ENCODE measurements at places on chromosomes 2 and 18. TPM values are rescaled to one million over a fixed set of nuclear protein-coding genes. Genes with fewer than 3 reads are reported as not detected.

- DNase-seq: no peak
These were observed 56.9 kb upstream of the SDC1 start for GRCh38 chr2:20281876-20282275.

GRCh38 chr2:232296776-232297525, 81.6 kb upstream of the ALPP start:
- DNase-seq: no peak

DNA sequence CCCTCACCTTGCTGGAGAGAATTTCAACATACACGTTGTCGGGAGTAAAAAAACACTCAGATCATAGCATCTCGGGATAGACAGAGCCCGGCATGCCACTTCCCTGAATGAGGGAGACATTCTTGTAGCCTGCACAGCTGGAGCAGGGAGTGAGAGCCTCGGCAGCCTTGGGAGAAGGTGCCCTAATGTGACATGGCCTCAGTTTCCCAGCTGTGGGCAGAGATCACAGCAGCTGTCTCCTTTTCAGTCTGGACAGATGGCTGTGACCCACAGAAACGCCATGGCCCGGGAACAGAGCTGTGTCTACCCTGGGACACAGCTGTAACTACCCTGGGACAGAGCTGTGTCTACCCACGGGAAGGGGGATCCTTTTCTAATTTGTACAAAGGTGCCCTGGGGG, 55.9 kb downstream of the HS1BP3 start:
- DNase-seq: no peak

GRCh38 chr18:24630346-24630880, 170.0 kb downstream of the HRH4 start:
- DNase-seq: no peak

LBX2 gene
- 4.3 TPM for total RNA-seq

GRCh38 chr18:76860411-76860810, 38.1 kb downstream of the ZNF236 start:
- no peak for DNase-seq

DNA sequence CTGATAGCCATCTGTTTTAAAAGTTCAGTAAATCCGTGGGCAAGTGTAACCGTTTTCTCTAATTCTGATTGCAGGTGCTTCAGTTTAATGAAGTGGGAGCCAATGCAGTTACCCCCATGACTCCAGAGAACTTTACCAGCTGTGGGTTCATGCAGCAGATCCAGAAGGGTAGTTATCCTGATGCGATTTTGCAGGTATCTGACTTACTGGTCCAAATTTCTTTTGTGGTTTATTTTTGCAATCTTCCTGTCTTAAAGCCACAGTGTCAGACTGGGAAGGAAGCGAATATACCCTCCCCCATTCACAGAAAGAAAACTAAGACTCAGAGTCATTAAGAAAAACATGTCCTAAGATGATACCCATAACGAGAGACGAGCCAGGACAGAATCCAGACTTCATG, 7.7 kb downstream of the SERPINB2 start:
- no peak for DNase-seq

GRCh38 chr2:232518844-232519243, 1.3 kb upstream of the PRSS56 start:
- no peak for DNase-seq

GRCh38 chr18:22172594-22173049, 3.2 kb downstream of the GATA6 start:
- DNase-seq: no peak

SERPINB7 gene
- 0.58 TPM for total RNA-seq

GRCh38 chr18:79123948-79124347, 54.8 kb downstream of the ATP9B start:
- no peak for DNase-seq

GRCh38 chr2:26618611-26619010, 22.6 kb downstream of the CIB4 start:
- no peak for DNase-seq

DNA sequence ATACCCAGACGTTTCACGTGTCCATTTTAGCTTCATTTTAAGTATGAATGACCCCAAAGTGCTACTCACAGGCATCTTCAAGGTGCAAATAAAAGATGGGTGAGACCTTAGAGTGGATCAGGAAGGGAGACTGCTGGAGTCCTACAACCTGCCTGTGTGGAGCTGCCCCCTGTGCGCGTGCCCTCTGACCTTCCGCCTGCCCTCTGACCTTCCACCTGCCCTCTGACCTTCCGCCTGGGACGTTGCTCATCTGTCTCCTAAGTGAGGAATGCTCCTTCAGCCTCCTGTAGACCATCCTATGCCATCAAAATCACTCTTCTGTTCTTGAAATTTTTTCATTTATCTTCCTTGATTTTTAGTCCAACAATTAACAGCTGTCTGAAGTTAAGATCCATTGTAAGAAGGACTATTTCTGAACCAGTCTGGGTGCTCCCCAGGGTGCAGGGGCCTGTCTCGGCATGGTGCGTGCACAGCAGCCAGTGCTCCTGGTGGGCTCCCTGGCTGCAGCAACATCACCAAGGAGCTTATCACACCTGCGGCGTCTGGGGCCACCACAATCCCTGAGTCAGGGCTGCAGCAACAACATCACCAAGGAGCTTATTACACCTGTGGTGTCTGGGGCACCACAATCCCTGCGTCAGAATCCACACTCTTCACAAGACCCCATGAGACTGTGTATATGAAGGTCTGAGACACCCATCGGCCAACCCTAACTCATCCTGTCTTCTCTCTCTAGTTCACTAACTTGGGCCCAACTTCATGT, 86.0 kb downstream of the TPO start:
- DNase-seq: no peak

REG1B gene
- total RNA-seq: not detected

TCF7L1 gene
- total RNA-seq: 6.8 TPM

FRZB gene
- not detected for total RNA-seq

DNA sequence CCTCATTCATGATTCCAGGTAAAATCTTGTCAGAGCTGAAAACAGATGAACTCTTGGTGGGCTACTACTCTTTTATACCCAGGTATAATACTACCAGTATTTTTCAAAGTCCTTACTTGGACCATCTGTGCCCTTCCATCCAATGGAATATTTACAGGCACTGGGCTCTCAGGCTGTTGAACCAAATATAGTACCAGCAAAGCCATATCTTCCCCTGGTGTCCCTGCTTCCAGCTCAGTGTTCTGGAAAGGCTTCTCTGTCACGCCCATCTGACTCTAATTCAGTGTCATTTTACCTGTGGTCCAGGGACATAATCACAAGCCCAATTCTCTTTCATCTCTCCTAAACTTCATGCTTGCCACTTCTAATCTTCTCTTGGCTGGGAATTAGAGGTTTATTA, 119.2 kb upstream of the STK17B start:
- no peak for DNase-seq

ASXL2 gene
- total RNA-seq: 17.5 TPM

DNA sequence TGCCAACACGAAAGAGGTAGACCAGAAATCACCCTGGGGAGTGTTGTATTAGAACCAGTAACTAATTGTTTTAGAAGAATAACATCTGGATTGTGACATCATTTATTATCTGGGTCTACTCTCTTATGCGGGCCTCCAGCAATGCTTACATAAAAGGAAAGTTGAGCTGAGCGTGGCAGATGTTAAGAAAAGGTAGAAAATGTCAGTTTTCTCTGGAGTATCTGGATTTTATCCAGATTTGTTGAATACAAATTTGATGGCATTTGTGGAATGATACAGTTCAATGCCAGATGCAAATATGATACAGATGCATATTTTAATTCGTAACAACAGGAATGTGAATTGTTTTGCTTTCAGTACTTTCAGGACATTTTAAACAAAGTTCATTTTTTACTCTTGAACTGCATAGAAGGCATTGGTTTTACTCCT, 90.3 kb downstream of the PRPF40A start:
- no peak for DNase-seq

FOXI3 gene
- not detected for total RNA-seq

- DNase-seq: no peak
These were observed 115.3 kb downstream of the METTL8 start for GRCh38 chr2:171318463-171318934.

GRCh38 chr2:71409611-71410010, 43.8 kb upstream of the DYSF start:
- no peak for DNase-seq

DNA sequence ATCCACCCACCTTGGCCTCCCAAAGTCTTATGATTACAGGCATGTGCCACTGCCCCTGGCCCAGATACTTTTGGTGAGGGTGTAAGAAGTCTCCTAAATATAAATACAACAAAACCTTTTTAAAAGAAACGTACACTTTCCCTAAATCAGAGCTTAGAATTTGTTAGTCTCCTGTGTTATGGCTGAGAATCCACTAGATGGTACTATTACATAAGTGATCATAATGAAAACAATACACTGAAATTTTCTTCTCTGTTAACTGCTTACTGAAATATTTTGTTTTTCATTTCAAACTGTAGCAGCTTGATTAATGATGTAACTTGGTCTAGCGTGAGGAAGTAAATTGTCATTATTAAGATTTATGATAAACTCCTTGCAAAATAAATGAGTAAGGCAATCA, 74.8 kb upstream of the FAM98A start:
- peak; percentile 29 for DNase-seq

GRCh38 chr18:53796040-53796729, 428.3 kb downstream of the MBD2 start:
- no peak for DNase-seq

GRCh38 chr2:201707753-201708152, 9.3 kb upstream of the MPP4 start:
- DNase-seq: no peak

GRCh38 chr18:20971886-20972267, 139.7 kb downstream of the ROCK1 start:
- DNase-seq: no peak

- DNase-seq: no peak
These were observed 264.7 kb downstream of the RNF152 start for GRCh38 chr18:61628085-61628484.

Measured in glomerular endothelial cell (primary cell).